ENCODE measurements at places on chromosomes 16 and 17.

DNA sequence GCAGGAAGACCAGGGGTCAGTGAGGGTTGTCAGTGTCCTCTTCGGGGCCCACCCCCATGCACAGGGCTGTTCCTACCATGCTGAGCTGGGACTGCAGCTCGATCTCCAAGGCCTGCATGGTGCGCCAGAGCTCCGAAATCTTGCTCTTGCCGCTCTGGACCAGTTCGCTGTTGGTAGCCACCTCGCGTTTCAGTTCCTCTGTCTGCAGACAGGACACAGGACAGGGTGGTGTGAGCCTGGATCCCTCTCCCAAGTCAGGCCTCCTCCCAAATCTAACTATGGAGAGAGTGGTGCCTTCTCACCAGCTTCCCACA, 90.9 kb downstream of the GOSR1 start:
- no peak for DNase-seq

- no peak for DNase-seq
These were observed 5.0 kb downstream of the TSPAN10 start for GRCh38 chr17:81641825-81642489.

- DNase-seq, result no peak
These were observed 94.3 kb downstream of the ABCA8 start for GRCh38 chr17:68860941-68861340.

- DNase-seq, result no peak
These were observed 31.6 kb upstream of the ZCCHC14 start for GRCh38 chr16:87524407-87524806.

GRCh38 chr16:58491-59439, 5.1 kb downstream of the SNRNP25 start:
- no peak for DNase-seq

DNA sequence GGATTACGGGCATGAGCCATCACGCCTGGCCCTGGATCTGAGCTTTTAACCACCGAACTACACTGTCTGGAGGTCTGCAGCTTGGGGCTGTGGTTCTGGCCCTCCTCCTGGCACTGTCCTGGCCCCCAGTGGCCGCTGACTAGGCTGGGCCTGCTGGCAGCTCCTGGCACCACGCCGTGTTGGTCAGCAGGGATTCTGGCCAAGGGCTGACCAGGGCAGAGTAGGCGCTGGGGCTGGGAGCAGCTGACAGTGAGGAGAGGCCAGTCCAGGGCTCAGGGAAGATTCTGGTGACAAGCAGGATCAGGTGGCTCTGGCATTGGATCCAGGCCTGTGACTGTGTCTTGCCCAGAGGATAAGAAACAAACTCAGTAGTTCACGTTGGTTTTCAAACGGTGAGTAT, 14.6 kb downstream of the EEF2K start:
- no peak for DNase-seq
